ENCODE measurements at places on chromosomes 3 and 15.

GRCh38 chr15:81155375-81156218 lies 21.5 kb downstream of the CFAP161 start:
- no peak for DNase-seq

DNA sequence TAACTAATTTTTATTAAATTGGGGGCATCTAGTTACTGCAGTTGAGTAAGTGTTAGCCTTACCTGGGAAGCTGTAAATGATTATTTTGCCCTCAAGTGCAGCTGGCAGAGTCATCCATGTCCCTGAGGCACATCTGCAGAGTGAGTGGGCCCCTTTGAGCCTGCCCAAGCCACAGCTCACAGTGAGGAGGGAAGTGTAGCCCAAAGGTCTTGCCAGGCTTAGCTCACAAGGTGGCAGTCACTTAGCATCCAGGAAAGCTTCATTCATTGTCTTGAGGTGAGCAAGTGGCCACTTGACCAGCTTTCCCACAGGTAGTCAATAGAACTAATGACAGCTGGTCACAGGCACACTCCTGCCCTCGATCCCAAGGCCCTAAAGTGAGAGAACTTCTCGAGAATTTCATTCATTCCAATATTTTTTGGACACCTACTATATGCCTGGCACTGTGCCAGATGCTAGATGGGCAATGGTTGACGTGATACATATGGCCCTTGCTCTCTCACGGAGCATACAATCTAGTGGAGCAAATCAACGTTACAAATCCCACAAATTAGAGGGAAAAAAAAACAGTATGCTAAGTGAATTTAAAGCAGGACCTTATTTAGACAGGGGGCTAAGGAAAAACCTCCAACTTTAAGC lies 163.3 kb upstream of the IL12A start:
- DNase-seq, result no peak

DNA sequence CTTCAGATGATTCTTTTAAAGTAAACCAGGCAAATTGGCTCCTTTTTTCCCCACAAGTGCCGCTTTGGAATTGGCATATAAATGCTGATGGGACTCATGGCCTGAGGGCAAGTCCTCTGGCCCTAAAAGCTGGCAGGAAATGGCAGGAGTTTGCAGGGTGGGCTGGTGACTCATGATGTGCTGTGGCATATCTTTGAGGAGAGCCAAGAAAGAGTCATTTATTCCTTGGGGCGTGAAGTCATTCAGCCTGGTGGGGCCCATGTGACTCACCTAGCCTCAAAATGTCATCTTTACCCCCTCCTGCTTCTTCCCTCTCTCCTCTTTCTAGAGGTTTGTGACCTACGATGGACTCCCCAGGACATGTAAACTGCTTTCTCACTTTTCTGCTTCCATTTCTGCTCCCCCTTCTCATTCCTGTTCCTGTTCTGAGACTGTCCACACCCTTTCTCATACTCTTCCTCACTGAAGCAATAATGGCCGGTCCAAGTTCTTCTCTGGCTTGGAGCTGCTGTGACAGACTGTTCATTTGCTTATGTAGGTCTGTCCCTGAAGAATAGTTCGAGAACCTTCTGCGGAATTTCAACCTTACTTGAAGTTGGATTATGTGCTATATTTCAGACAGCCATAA lies 326.1 kb downstream of the SATB1 start:
- no peak for DNase-seq

- peak; percentile 16 for DNase-seq
Observed at GRCh38 chr3:107956991-107957900, 133.6 kb downstream of the CD47 start.

DNA sequence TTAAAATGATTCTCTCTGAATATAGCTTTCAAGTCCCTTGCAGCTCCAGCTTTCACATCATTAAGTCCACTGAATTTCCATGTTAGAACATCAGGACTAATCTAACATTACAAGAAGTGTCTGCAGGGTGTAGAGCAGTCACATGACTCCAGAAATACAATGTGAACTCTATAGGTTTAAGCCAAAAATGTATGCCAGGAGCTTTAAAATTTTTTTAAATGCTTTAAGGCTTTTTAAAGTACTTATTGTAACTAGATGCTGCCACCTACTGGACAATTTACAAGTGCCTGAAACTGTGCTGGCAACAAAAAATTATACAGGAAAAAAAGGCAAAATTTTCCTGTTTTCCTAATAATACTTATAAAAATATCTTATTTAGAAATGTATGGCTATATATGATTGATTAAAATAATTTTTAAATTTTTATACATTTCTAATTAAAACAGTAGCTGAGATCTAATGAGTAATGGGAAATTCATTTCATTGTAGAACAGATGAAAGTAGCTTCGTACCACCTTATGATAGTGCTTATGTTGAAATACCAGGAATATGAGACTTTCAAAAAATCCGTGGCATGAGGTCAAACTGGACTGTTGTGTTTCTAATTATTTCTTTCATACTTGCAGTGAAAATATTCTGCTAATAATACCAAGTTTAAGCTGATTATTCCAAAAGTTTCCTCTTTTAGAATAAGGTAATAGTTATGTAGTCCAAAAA lies 25.7 kb downstream of the FSIP1 start:
- no peak for DNase-seq

GRCh38 chr3:81778678-81779182 lies 17.3 kb upstream of the GBE1 start:
- DNase-seq, result no peak

DNA sequence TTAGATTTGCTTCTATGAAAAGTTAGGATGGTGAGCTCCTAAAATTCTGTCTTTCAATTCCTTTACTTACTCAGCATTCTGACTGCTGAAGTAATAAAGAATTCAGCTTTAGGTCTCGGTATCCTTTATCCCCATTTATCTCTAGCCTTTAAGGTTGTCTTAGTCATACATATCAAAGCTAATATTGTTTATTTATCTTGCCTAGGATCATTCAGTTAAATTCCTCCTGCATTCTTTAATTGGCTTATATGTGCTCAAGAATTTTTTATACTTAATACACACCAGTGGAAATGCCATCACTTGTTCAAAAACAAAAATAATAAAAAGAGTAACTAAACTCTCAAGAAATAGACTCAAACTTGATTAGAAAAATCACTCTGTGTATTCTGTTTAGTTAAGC lies 507.0 kb downstream of the ZPLD1 start:
- no peak for DNase-seq

DNA sequence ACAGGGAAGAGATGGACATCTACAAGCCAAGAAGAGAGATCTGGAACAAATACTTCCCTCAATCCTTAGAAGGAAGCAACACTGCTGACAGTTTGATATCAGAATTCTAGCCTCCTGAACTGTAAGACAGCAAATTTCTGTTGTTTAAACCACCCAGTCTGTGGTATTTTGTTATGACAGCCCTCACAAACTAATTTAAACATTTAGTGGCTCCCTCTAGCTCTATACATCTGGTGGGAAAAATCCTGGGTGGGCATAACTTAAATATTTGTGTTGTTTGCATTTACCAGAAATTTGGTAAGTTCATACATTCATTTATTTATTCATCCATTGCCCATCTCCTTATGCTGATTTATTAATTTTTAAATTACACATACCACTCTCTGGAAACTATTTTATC lies 62.5 kb upstream of the GSK3B start:
- no peak for DNase-seq

All from substantia nigra (tissue), 51 donors.